T-helper 17 cell (primary cell): ENCODE measurements at places on chromosomes 3 and 15.

GRCh38 chr15:50186752-50187151 lies 4.8 kb downstream of the SLC27A2 start:
- no peak for DNase-seq

GRCh38 chr3:4809922-4810321 lies 169.3 kb upstream of the BHLHE40 start:
- no peak for DNase-seq

DNA sequence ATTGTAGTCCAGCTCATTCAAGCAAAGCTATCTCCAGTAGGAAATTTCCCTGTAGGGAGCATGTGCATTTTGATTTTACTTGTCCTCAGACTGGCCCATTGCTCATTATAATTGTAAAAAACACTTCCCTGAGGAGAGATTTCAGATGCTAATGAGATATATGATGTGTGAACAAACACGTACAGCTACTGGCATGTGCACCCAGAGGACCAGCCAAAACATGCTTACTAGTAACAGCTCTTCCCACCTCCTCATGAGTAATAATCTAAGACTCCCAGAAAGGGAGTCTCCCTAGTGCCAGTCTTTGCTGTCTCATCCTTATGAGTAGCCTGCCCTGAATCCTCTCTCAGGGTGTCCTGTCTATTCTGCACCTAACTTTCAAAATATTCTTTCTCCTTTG lies 43.4 kb downstream of the FBXO22 start:
- DNase-seq, result no peak

GRCh38 chr3:57127891-57128518 lies 37.1 kb downstream of the IL17RD start:
- no peak for DNase-seq

GRCh38 chr3:157152930-157153329 lies 7.0 kb downstream of the CCNL1 start:
- DNase-seq, result no peak
